ENCODE measurements at places on chromosomes 2 and 18.

DNA sequence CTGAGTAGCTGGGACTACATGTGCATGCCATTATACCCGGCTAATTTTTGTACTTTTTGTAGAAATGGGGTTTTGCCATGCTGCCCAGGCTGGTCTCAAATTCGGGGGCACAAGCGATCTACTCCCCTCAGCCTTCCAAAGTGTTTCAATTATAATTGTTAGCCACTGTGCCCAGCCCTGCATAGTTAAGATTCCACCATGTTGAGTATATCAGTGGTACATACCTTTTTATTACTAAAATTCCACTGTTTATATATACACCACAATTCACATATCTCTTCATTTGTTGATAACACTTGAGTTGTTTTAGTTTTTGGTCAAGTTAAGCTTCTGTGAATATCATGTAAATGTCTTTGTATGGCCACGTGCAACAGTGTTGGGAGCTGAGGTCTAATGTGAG is 12.8 kb upstream of the FMNL2 start:
- no peak for DNase-seq

DNA sequence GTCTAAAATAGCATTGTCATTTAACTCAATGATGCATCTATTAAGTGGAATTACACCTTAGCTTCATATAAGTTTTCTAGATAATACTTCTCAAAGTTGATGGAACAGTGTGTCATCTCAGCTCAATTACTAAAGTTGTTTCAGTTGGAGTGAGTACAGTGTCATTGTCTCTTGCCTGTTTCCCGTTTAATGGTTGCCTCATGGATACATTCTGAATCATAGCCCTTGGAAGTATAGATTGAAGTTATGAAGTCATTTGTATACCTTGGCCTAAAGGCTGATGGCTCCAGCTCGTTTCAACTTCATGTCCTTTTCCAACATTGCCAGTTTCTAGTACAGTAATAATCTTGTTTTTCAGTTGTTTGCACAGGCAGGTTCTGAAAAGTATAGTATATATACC is 130.5 kb upstream of the NOSTRIN start:
- no peak for DNase-seq

DNA sequence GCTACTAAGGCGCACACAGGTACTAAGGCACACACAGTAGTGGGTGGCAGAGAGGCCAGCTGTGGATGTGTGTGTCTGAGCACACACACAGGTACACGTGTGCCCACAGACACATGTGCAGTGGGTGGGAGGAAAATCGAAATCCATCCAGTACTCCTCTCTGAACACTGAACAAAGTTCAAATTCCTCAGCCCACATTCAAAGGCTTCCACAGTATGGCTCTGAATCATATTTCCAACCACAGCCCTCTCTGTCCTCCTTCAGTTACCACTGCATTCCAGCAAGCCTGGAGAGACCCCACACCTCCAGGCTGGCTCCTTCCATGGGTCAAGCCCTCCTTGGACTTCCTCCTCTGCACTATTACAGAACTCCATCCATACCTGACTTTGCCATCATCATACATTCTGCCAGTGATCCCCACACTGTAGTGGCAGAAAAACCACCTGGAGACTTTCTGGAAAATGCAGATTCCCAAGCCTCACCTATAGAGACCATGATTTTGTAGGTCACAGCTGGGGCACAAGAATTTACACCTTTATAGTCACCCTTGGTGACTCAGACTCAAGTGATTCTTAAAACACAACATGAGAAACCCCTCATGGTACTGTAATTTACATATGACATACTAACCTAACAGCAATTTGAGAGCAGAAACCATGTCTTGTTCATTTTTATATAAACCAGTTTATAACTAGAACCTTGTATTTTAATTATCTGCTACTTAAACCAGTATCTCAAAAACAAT is 31.4 kb downstream of the EPG5 start:
- no peak for DNase-seq

- no peak for DNase-seq
Measured at GRCh38 chr2:161981679-161982250, 92.2 kb downstream of the DPP4 start.

DNA sequence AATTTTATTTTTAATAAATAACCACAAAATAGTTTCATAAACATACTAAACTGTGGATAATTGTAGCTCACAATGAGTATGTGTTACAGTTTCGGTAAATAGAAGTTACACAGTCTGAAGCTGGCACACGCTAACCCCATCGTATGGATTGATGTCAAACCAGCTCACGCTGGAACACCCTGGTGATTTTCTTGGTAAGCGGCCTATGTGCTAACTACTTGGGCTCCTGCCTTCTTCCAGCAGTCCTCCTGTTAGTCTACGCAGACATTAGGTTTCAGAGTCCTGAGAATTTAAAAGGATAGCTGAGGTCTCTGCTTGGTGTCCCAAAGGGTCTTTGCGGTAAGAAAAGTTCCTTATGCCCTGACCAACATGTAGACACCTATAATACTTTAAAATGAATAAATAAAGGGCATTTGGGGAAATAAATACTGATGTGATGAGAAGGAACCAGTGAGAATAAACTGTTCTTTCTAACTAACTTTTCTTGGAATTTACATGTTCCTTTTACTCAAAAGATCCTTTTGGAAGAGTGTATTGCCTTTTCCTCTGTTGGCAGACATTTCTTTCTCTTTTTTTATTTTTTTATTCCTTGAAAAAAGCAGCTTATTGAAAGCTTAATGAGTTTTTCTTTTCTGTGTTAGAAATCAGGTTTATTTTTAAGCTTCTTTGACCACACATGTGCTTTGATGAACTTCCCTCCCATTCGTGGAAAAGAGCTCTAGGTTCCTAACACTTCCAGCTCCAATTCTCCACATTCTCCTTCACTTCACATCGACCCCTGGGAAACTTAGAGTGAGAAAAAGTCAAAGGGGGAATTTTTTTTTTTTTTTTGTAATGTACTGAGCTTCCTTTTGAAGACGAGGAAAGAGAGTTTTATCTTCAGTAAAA is 322.2 kb downstream of the IRS1 start:
- no peak for DNase-seq

DNA sequence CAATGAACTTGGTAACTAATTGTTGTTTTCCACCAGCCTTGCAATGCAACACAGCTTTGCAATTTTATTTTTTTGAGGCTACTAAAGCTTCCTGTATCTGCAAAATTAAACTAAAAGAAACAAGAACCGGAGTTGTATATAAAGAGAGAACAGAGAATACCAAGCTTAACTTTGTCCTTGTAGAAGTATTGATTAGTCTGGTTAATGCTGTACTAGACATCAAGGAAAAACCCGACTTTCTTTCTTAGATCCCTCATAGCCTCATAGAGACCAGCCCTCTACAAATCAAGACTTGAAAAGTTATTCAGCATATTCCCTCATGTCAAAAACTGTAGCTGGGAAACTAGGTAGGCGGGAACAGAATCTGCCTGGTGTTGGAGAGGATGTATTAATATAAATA is 1.7 kb upstream of the ASAP2 start:
- DNase-seq, result no peak

- DNase-seq, result no peak
Measured at GRCh38 chr2:236550701-236551465, 18.7 kb upstream of the ACKR3 start.

DNA sequence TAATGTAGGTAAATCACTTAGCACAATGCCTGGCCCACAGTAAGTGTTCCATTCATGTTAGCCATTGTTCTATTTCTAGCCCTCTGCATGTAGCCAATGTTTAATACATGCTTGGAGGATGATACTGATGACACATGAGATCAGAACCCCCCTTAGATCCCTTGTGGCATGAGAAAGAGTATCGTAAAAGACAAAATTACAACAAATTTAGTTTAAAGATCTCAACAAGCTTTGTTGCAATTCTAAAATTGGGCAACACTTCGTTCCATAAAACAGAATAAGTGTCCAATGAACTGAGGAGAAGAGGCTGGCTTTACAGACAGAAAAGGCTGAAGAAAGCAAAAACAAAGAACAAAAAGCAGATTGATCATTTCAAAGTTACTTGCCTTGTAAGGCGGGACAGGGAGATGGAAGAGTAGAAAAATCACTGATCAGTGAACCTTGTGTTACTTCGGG is 148.7 kb upstream of the SLC1A4 start:
- DNase-seq, result no peak

- no peak for DNase-seq
Measured at GRCh38 chr2:18066894-18067293, 188.4 kb downstream of the KCNS3 start.

DNA sequence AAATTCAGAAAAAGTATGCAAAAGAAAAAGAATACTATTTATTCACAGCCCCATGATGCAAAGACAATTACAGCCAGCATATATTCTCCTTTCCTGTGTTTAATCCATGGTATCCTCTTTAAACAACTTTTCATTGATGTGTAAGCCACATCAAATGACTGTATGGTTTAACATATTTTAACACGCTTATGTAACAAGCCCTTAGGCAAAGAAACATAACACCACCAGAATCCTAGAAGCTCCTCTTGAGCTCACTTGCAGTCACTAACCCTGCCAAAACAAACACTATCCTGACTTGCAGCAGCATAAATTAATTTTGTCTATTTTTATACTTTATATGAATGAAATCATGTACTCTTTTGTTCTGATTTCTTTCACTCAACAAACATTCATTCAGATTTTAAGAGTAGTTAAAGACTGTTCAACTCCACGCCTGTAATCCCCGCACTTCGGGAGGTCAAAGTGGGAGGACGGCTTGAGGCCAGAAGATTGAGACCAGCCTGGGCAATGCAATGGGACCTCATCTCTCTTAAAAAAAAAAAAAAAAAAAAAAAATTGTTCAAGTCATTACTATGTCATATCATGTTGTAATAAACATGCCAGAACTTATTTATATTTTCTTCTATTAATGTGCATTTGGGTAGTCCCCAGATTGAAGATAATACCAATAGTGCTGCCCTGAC is 226.3 kb downstream of the NBAS start:
- DNase-seq, result no peak

- DNase-seq, result no peak
Measured at GRCh38 chr2:12287220-12287751, 429.4 kb upstream of the TRIB2 start.

GRCh38 chr2:28232295-28232694 is 160.4 kb upstream of the FOSL2 start:
- no peak for DNase-seq

DNA sequence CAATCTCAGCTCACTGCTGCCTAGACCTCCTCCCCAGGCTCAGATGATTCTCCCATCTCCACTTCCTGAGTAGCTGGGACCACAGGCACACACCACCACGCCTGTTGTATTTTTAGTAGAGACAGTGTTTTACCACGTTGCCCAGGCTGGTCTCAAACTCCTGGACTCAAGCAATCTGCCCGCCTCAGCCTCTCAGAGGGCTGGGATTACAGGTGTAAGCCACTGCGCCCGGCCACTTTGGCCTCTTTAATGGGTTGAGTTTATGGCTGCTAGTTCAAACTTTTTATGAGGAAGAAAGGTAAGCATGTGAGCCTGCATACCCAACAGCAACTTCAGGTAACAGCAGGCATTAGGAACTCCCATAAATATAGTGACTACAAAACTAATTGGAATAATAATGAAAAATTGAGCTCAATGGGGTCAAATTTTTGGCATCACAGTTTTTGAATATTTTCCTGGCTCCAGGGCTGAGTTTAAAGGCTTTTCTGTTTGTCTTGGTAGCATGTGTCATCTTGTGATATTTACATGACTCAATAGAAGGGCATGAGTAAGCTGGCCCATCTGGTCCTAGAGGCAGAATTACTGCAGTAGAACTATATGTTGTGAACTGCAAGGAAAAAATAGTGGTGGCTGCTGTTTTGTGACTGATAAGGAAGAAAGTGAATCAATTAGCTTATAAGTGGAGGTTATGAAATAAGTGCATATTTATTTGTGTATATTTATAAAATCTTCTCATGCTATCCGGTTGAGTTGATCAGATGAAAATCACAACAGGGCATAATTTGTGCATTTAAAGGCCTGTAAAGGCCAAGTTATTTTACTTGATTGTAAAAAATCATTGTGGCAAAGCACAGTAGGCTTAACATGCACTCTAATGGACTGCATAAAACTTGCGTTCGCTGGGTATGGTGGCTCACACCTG is 24.8 kb downstream of the GALM start:
- DNase-seq, result no peak

DNA sequence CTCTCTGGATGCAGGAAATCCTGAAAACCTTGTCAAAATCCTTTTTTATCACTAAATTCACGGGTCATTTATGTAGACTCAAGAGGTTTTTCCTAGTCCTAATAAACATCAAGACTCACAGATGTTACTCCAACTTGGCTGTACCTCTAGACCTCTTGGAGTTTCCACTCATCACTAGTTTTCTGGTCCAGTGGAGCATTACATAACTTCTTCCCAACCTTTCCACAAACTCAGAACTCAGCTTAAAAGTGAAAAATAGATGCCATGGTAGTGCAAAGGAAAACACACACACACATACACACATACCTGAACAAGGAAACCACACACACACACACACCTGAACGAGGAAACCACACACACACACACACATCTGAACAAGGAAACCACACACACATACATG is 807.2 kb downstream of the LRP1B start:
- no peak for DNase-seq

DNA sequence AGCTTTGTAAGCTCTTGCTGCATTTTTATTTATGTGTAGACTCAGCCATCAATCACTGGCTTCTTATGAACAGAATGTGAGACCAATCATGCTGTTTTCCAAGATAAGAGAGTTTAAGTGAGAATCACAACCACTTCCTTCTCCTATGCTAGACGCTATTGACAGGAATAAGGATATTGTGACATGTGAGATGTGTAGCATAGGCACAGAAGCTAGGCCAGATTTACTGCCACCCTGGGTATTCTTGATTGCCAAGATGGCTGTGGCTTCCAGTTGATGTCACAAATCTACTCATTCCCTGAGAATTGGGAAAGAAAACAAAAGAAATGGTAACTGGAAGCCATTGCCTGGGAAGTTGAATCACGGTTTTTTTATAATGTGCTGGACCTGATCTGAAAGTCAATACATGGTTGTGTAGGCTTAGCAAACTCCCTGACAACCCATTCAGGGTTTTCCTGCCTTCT is 49.9 kb downstream of the RAB27B start:
- no peak for DNase-seq

DNA sequence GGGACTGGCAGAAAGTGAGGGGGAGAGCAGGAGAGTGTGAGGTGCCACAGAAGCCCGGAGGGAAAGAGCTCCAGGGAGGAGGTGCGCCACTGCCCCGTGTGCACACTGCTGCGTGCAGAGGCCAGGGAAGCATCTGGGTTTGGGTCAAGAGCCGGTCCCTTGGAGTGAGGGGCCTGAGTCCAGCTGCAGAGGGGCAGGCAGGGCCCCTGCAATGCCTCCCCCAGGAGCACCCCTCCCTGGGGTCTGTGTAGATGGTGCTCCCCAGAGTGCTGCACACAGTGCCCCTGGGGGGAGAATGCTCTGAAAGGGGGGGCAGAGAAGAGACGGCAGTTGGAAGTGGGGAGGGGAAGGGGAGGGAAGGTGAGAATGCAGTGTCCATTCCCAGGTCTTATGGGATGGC is 3.7 kb upstream of the LIMS2 start:
- DNase-seq, result no peak

GRCh38 chr2:234597576-234597861 is 100.6 kb upstream of the ARL4C start:
- DNase-seq, result no peak

- no peak for DNase-seq
Measured at GRCh38 chr2:24317491-24317920, 42.8 kb downstream of the ITSN2 start.

Data from stimulated activated CD4-positive, alpha-beta T cell treated with anti-CD3 and anti-CD28 coated beads, Interleukin-12 subunit alpha, Interleukin-12 subunit beta, amount 100 ng/mL, for 24 hours (primary cell).